ENCODE measurements at places on chromosomes 3 and 15. TPM values are rescaled to one million over a fixed set of nuclear protein-coding genes. Genes with fewer than 3 reads are reported as not detected.

SLC9C1 gene
- total RNA-seq: 0.13 TPM

RCN2 gene
- 47.4 TPM for total RNA-seq

ALG1L2 gene
- 0.99 TPM for total RNA-seq

GOLGA8S gene
- total RNA-seq: 0.65 TPM

SENP7 gene
- 39.0 TPM for total RNA-seq

AMOTL2 gene
- 76.2 TPM for total RNA-seq

HDDC3 gene
- 19.5 TPM for total RNA-seq

DNA sequence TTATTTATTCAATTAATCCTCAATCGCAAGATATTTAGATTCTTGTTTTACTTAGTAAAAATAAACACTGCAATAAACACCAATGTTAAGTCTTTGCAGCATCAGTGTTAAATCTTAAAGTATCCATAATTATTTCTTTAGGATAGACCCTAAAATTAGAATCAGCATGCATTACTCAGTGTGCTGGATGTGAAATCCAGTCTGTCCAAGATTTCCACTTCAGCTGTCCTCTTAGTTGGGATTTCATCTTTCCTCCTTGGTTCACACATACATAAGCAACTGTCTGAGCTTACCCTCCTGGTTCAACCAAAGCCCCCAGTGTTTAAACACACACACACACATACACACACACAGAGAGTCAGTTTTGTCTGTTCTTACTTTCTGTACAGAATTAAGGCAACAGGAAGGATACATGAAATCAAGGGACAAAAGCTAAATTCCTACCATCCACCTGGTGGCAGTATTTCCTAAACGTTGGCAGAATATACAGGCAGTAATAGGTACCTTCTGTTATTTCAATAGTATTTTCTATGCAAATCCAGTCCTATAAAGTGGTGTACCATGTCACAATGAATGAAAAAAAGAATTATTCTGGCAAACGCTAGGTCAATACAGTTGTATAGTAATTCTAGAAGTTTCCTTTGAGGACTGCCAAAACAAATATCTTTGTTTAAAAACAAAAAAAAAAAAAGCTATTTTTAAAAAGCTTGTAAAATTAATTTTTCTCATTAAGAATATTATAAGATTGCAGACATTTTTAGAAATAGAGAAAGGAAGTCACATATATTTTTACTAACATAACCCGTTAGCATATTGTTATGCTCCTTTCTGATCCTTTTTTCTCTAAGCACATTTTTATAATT, 27.3 kb upstream of the DMXL2 start:
- peak; percentile 51 for DNase-seq

DNA sequence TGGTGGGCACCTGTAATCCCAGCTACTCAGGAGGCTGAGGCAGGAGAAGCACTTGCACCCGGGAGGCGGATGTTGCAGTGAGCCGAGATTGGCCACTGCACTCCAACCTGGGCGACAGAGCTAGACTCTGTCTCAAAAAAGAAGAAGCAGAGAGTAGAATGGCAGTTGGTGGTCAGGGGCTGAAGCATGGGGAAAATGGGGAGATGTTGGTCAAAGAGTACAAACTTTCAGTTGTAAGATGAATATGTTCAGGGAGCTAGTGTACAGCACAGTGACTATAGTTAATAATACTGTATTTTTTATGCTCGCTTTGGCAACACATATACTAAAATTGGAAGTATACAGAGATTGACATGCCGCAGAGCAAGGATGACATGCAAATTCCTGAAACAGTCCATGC, 41.5 kb downstream of the PCNP start:
- no peak for DNase-seq

- DNase-seq: no peak
Measured at GRCh38 chr15:101457696-101458095, 31.8 kb downstream of the PCSK6 start.

GRCh38 chr3:59575113-59576001, 525.5 kb upstream of the CFAP20DC start:
- peak; percentile 87 for DNase-seq

DNA sequence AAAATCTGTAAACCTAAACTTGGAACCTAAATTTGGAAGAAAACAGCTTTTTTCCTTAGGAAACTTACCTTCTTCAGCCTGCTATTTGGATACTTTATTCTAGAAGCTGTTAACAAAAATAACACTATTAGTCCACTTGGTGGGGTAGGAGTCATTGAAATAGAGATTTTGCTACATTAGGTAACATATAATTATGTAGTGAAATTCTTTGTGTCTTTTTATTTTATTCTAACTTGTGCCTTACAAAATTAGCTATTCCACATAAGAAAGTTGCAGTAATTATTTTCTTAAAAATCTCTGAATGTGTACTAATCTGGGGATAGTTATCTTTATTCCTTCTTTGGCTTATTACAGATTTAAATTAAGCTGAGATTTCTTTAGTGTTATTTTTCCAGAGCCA, 360.4 kb upstream of the ROBO2 start:
- DNase-seq: no peak

DNA sequence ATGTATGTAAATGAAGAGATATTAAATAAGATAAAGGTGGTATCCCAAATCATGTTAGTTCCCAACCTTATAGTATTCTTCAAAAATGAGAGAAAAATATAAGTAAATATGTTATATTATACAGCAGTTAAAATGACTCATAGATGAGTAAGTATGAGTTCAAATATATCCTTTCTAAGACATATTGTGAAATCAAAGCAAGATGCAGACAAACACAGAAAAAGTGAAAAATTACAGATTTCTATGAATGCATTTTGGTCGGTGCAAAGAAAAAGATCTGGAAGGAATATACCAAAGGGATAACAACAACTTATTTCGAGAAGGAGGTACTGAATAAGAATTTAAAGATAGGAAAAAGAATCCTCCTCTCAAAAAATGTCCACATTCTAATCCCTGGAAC, 181.2 kb upstream of the TTC14 start:
- no peak for DNase-seq

DNA sequence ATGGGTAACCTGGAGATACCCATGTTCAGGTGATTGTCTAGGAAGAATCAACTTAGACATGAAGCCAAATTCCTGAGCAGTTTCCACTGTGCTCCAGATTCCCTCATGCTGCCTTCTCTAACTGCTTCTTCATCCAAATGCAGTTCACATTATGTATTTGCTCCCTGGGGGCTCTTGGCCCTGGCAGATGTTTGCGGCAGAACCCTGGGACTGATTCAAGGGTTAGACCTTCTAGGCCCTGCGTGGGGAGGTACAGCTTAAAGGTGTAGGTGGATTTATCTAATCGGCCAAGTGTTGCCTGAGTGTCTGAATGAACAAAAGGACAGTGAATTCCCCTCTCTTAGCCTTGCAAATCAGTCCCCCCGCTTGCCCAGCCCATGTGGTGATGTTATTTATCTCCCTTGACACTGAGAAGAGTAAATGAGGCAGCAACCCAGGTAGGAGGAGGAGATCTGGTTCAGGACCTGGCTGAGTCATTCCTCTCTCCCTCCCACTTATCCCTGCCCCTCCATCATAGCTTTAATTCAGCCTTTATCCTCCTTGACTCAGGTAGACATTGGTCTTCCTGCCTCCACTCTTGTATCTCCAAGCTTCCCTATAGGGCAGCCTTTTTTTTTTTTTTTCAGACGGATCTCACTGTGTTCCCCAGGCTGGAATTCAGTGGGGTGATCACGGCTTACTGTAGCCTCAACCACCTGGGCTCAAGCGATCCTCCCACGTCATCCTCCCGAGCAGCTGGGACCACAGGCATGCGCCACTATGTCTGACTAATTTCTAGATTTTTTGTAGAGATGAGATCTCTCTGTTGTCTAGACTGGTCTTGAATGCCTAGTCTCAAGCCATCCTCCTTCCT, 54.8 kb downstream of the MAGEF1 start:
- DNase-seq: no peak

- no peak for DNase-seq
Measured at GRCh38 chr15:38696109-38696727, 131.6 kb upstream of the RASGRP1 start.

- DNase-seq: no peak
Measured at GRCh38 chr3:27723001-27723445, 900 bp upstream of the EOMES start.

GRCh38 chr15:71628988-71629770, 181.2 kb upstream of the NR2E3 start:
- no peak for DNase-seq

DNA sequence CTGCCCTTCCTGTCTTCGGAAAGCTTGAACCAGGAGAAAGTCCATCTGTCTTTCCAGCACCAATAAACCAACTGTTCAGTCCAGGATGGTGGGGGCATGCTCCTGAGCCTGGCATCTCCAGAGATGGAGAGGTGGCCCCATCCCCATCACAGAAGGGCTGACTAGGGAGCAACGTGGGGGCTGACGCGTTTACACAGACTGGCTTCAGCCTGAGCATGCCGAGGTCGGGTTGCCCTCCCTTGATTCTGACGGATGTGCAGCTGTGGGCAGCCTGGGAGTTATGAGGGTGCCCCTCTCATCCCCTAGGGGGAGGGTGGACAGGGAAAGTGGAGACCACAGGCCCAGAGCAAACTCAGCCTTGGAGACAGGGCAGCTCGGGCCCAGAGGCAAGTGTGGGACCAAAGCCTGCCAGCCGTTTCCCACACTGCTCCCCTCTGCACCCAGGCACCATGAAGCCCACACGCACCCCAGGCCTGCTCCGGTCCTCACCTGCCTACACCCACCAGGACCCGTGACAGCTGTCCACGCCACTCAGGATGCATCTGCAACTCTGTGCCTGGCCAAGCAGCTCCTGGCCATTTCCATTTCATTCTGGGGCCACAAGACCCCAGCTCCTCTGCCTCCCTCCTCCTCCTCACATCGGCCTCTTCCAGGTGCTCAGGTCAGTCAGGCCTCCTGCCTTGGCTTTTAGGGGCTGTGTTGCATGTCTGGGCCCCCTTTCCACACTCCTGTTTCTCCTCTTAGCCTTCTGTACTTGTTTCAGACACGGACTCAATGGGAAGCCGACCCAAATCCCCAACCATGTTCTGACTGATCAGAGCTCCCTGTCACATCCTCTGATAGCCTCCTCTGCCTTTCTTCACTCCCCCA, 48.2 kb upstream of the SLC41A3 start:
- DNase-seq: peak; percentile 41

DNA sequence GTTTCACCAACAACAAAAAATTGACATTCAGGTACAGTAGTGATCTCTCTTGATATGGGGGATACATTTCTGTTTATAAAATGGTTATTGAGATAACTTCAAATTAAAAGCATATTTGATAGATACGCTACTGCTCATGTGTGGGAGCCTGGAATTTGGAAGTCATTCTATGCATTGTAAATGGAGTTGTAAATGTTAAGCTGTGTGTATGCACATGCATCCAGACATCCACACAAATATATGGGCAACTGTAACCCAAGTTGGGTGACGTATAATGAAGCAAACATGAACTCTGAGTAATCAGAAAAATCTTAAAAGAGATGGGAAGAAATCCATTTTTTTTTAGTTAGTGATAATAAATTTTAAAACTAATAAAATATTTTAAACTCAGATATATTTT, 9.8 kb downstream of the KLHL24 start:
- no peak for DNase-seq

- no peak for DNase-seq
Measured at GRCh38 chr3:181076558-181076957, 87.0 kb upstream of the DNAJC19 start.

DNA sequence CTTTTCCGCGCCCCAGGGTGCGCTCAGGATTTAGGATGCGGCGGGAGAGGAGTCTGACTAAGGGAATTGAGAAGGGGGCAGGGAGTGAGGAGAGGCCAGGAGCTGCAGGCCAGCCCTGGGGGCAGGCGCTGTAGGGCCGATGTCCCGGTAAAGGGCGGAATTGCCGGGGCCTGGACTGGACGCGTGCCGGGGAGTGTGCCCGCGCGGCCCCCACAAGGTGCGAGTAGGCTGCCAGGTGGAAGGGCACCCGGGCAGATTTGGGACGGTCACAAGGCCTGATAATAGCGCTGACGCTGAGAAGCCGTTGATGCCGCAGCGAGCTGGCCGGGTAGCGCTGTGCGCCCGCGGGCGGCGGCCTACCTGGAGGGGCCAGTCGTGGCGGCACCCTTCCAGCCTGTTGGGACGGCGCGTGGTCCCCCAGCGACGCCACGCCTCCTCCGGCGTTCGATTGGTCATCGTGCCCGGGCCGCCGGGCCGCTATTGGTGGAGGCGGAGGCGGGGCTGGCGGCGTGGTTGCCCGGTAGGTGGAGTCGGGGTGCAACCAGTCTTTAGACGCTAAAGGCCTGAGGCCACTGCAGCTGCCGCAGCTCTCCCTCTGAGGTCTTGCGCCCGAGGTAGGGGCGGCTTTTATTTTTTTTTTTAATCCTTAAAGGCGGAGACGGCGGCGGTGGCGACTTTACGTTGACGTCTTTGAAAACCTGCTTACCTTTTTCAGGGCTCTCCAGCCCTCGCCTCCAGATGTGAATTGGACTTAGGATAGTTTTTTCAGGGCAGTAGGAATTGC, 903 bp downstream of the SLC25A38 start:
- peak; percentile 98 for DNase-seq

DNA sequence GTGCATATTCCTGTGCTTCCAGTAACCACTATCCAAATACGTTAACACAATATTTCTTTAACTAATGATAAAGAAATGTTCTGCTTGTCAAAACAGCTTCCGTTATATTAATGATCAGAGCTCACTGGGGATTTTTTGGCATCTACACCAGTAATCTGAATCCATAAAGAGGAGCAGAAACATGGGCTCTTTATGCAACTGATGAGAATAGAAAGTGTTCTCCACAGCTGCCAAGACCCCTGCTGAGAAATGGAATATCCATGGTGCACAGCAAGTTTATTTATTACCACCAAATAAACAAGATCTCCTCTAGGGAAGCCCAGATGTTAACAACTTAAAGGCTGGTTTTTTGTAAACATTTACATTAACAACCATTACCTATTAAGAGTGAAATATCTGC, 54.5 kb downstream of the ALDH1A2 start:
- DNase-seq: no peak

DNA sequence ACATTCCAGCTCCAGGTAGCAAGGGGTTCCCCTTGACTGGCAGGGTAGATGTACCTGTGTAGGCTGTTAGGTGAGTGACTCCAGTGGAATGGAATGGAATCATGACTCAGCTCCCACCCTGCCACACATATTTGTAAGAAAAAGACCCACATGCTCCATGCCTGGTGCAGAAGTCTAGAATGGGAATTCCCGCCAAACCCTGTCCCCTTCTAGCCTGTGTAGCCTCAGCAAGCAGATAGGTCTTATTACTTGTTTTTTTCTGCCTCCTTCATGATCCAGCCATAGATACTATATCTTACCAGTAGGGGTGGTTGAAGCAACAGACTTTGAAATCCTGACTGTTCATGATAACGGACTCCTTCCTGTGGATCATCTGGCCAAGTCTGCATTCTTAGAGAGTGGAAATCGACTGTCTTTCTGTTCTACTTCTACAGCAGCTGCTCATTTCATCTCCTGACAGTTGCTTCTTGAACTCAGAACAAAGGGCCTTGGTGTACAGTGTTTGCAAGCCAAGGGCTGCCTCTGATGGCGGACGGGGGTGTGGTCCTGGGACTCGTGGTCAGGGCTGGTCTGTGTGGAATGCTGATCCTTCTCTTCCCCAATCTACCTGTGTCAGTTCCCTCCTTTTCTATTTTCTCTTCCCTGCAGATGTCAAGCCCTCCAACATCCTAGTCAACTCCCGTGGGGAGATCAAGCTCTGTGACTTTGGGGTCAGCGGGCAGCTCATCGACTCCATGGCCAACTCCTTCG, 16.3 kb downstream of the SNAPC5 start:
- DNase-seq: no peak

GRCh38 chr15:80384432-80384831, 19.8 kb upstream of the ARNT2 start:
- no peak for DNase-seq

- peak; percentile 64 for DNase-seq
Measured at GRCh38 chr3:16448639-16449070, 64.8 kb downstream of the RFTN1 start.

Data from ureter (tissue), 1 donor.